Amniotic epithelial cell (primary cell): ENCODE measurements at places on chromosomes 6 and 20.
A peak's percentile ranks its signal among the peaks of the same experiment; 100 is the strongest.

GRCh38 chr6:11855743-11856142 lies 77.1 kb upstream of the ADTRP start:
- DNase-seq, result no peak

- DNase-seq, result no peak
Measured at GRCh38 chr20:57610261-57610952, 9.8 kb downstream of the ZBP1 start.

GRCh38 chr6:12298995-12299394 lies 8.8 kb downstream of the EDN1 start:
- no peak for DNase-seq

- peak; percentile 87 for DNase-seq
Measured at GRCh38 chr6:87723170-87724078, 21.4 kb upstream of the AKIRIN2 start.

DNA sequence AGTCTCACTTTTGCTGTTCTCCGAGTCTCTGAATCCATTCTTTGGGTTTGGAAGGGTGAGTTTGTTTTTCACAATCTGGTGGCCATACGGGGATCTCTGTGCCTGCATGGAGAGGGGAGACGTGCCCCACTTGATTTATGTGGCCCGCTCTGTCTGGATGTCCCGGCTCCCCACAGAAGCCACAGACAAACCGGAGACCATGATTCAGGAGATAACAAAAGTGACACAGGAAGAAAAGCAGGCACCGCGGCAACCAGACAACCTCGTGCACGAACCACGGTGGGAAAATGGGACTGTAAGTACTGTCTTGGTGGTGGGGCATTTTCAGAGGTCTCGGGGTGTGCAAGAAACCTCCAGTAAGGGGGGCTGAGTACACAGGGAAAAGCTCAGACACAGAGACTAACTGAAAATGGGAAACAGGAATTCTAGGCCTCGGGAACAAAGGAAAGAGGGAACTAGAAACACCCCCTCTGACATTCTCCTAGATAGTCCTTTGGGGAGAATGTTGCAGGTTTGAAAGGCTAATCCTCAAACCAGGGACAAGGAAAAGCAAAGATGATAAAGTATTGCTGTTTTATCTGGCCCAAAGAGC lies 22.1 kb upstream of the ZNF318 start:
- DNase-seq, result no peak

DNA sequence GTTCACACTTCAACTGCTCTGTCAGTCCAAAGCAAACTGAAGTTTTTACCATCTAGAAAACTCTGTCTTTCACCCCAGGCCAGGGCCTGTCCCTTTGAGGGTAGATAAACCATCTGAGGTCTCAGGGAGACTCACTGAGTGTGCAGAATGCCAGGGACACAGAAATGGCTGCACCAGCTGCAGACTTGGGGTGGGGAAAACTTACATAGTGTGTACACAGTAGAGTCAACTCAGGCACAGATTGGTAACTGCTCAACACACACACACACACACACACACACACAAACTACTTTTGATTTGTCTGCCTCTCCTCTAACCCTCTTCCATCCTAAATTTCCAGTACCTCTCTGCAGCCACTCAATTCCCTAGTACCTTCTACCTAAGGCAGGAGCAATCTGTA lies 374.9 kb upstream of the JAG1 start:
- DNase-seq, result no peak

- peak; percentile 45 for DNase-seq
Measured at GRCh38 chr6:117531346-117531745, 48.9 kb downstream of the DCBLD1 start.

GRCh38 chr6:52595000-52595795 lies 18.3 kb upstream of the TRAM2 start:
- DNase-seq, result peak; percentile 97

GRCh38 chr6:335572-335971 lies 43.3 kb downstream of the DUSP22 start:
- no peak for DNase-seq

DNA sequence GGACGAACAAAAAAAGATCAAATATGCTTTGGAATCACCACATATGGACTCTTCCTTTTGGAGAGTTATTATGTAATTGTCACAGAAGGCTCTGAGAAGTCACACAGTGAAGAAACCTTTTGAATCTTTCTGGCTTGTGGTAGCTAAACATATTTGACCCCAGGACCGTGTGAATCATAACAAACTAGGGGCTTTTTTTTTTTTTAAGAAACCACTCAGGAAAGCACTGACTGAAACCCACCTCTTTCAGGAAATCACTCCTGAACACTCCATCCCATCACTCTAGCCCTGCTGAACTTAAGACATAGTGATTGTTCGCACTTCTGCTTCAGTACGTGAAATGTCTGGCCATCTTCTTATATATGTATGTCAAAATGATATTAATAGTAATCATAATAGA lies 495.9 kb upstream of the ARID1B start:
- DNase-seq, result no peak

DNA sequence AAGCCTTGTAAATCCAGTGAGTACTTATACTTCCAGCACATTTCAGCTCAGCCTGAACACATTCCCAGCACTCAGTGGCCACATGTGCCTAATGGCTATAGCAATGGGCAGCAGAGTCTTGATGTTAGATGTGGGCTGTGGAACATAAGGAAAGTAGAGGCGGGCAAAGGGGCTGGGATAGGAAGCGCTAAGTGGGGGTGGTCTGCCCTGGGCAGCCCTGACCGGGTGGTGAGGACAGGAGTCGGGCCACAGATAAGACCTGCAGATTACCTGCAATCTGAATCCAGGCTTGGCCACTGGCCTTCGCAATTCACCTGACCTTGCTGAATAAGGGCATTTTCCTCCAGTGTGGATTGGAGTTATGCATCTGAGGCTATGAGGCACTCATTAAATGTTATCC lies 11.1 kb upstream of the HMGA1 start:
- DNase-seq, result no peak

GRCh38 chr6:125022391-125022989 lies 60.3 kb downstream of the RNF217 start:
- DNase-seq, result no peak
